8988T (cell line): ENCODE measurements at places on chromosomes 2 and 18.

GRCh38 chr2:191459158-191459557, 214.0 kb downstream of the MYO1B start:
- no peak for DNase-seq

GRCh38 chr2:159226608-159227385, 59.7 kb downstream of the WDSUB1 start:
- DNase-seq = no peak

DNA sequence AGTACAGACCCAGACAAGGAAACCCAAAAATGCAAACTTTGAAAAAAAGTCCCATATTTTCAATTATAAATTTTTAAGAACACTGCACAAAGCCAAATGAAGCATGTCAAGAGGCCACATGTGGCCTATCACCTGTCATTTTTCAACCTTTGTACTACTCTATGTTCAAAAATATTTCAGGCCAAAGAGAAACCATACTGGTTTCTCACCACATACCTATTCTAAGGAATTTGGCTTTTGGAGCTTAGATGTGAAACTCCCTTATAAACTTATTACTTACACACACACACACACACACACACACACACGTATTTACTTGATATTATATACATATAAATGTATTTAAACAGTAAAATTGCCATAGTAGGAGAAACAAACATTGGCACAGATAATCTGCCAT, 338.7 kb downstream of the TXNL1 start:
- no peak for DNase-seq

GRCh38 chr2:240955306-240956170, 42.9 kb upstream of the SNED1 start:
- DNase-seq = peak; percentile 11

- DNase-seq = no peak
Measured at GRCh38 chr2:12979066-12979465, 262.3 kb downstream of the TRIB2 start.

GRCh38 chr2:212923393-212923792, 228.0 kb downstream of the IKZF2 start:
- no peak for DNase-seq

- DNase-seq = no peak
Measured at GRCh38 chr18:12017081-12017480, 35.8 kb downstream of the IMPA2 start.

- no peak for DNase-seq
Measured at GRCh38 chr2:215347878-215348277, 36.0 kb downstream of the ATIC start.

DNA sequence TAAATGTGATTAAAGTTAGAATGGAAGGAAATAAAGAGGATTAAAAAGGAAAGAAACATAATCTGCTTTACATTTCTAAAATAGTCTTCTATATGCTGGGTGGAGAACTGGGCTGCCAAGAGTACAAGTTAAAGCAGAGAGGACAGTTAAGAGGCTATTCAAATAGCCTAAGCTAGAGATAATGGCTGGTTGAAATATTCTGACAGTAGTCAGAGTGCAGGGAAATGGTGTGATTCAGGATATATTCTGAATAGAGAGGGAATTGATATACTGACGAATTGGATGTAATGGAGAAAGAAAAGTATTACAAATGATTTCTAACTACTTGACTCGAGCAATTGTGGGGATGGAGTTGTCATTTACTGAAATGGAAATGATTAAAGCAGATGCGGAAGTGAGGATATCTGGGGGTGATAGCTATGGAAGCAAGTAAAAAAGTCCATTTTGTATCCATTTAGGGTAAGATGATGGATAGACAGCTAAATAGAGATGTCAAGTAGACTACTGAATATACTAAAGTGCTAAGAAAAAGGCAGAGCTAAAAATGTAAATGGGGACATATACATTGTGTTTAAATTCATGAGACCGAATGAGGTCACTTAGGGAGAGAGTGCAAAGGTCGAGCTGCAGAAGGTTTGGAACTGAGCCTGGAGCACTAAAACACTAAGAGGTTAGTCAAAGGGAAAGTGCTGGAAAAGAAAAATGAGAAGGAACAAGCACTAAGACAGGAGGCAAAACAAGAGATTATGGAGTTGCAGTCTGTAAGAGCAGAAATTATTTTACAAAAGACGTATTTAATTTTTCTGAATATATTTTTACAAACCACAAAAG, 696.8 kb downstream of the LRRTM4 start:
- DNase-seq = no peak

GRCh38 chr2:176976736-176977685, 235.6 kb upstream of the HNRNPA3 start:
- no peak for DNase-seq

- no peak for DNase-seq
Measured at GRCh38 chr2:320561-320960, 32.7 kb upstream of the ALKAL2 start.

DNA sequence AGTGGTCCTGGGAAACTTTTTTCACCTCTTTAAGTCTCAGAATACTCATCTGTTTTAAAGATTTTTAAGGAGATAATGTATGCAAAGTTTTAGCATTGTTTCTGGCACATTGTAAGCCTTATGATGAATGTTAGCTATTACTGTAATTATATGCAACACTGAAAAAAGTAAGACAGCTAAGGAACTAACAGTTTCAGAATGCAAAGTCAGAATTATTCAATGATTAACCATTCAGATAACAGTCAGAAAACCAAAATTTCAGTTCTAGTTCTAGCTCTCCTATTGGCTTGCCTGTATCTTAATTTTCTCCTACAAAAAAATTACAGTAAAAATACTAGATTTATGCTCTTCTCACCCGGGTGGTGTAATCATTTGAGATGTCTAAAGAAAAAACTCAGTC, 101.1 kb downstream of the SLC4A10 start:
- no peak for DNase-seq

DNA sequence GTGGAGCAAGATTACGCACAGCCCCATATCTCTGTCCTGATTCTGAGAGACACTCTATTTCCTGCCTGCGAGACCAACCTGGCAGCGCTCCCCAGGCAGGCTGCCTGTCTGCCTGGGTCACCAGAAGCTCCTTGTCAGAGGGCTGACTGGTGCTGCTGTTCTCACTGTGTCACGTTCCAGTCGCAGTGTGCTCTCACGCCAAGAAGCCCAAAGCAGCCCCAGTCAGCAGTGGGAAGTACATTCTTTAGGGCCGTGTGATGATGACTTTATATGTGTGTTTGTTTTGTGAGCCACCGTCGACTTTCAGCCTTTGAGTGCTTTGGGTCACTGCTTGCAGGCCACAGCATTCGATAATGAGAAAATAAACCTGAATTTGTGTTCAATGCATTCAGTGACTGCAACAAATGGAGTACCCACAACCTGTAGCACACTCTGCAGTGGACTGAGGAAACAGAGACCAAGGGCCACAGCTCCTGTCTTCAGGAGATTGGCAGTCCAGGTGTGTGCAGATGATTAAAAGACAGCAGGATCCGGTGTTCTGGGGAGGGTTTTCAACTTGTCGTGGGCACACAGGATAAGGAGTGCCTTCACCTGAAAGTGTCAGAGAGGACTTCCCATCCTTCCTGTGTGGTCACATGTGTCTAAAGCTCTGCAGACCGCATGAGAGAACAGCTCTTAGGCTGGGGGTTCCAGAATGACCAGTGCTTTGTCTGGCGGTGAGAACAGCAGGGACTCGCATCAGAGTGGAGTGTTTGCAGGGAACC, 4.8 kb downstream of the TNFRSF11A start:
- no peak for DNase-seq

GRCh38 chr2:56464066-56464465, 280.3 kb downstream of the CCDC85A start:
- no peak for DNase-seq
